ENCODE measurements at places on chromosomes 7 and 10.

DNA sequence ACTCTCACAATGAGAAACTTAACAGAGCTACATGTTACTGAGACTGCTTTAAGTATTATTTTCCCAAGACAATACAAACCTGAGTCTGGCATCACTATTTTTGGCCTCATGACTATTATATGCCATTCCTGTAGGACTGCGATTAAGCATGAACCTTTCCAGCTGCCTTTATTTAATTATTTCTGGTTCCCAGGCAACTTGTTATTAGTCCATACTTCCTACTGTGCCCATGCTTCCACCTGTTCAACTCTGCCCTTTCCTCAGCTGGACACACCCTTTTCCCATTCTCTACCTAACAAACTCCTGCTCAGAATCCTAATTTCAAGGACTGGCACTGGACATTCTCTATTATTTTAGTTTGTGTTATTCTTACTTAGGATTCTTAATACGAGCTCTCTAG, 8.1 kb upstream of the CROT start:
- no peak for DNase-seq

GRCh38 chr10:94439275-94439861, 37.0 kb downstream of the TBC1D12 start:
- no peak for DNase-seq

DNA sequence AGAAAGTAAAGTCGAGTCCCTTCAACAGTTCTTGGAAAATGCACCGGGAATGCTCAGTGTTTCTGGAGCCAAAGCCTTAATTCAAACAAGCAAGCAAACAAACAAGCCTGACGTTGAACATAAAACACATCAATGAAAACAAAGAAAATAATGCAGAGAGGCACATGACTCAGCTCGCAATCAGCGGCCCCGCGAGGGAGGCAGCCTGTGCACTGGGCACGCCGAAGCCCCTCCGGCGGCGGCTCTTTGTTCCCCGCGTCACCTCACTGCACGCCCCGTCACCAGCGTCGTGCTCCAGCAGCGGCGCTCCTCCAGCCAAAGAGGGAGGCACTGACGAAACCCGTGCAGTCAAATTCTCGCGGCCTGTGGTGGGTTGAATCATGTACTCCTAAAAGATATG, 151.5 kb downstream of the DNAJB6 start:
- DNase-seq = no peak

GRCh38 chr7:147145194-147145593, 1028.6 kb downstream of the CNTNAP2 start:
- DNase-seq = no peak

DNA sequence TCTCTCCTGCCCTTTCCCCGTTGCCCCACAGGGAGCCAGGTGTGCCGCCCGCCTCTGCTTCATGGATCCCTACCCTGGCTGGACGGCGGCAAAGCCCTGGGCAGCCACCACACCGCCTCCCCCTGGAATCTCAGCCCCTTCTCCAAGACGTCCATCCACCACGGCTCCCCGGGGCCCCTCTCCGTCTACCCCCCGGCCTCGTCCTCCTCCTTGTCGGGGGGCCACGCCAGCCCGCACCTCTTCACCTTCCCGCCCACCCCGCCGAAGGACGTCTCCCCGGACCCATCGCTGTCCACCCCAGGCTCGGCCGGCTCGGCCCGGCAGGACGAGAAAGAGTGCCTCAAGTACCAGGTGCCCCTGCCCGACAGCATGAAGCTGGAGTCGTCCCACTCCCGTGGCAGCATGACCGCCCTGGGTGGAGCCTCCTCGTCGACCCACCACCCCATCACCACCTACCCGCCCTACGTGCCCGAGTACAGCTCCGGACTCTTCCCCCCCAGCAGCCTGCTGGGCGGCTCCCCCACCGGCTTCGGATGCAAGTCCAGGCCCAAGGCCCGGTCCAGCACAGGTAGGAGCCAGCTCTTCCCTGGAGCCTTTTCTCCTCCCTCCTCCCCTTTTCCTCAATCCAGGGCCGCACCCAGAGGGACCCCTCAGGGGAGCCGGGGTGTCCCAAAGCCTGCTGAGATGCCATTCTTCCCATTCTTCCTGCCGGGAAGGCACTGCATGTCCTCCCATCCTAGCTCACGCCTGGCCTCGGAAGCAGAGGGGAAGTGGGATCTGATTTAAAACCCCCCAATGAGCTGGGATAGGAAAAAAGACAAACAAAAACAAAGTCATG, 4.0 kb downstream of the GATA3 start:
- no peak for DNase-seq

DNA sequence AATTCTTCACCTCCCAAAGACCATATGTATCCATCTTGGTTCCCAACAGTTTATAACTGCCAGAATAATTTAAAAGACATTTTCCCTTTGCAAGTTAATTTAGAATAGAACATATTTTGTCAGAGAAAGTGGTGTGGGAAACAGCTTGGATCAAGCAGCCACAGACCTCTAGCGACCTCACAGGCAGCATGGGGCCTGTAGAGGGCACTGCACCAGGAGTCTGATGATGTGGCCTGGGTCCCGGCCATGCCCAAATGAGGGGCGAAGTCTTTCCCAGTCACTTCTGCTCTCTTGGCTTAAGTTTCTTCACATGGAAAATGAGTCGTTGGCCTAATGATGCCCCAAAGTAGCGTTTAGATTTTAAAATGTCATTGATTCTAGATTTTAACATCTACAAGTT, 243.2 kb downstream of the SDK1 start:
- no peak for DNase-seq

GRCh38 chr7:98216941-98217622, 5.8 kb downstream of the BHLHA15 start:
- DNase-seq = no peak
